T-helper 2 cell treated with Interferon-gamma antibody and Interleukin-4, amounts not matched to agents 5 μg/mL and 100 μg/mL, for 36 hours (primary cell): ENCODE measurements at places on chromosomes 1 and 21.

GRCh38 chr1:225388372-225388771 lies 39.5 kb downstream of the LBR start:
- DNase-seq, result no peak

GRCh38 chr1:71154429-71154828 lies 73.6 kb upstream of the ZRANB2 start:
- no peak for DNase-seq

- DNase-seq, result no peak
Measured at GRCh38 chr21:37770461-37770860, 145.8 kb downstream of the KCNJ6 start.

DNA sequence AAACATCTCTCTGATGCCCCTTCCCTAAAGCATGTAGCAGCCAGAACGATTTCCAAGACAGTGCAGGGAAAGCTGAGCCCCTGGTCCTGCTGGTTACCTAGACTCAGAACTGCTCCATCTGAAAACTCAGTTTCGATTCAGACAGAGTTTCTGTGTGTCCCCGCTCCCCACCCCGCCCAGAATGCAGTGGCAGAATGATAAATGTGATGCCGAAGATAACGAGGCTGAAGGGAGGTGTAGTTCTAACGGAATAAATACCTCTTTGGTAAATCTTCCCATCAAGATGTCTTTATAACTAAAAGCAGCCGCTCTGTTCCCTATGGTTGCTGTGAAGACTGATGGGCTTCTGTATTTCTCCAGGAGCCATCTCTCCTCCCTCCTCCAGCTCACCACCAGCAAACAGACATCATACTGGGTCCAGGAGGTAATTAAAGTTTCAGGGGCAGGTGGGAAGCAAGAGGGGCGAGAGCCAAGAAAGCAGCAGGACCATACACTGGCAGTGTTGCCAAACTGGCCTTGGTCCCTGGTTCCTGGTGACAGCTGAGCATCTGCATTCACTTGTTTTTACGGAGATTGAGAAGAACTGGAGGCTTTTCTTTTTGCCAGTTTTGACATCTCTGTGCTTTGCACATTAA lies 76.9 kb downstream of the DDX20 start:
- DNase-seq, result no peak

DNA sequence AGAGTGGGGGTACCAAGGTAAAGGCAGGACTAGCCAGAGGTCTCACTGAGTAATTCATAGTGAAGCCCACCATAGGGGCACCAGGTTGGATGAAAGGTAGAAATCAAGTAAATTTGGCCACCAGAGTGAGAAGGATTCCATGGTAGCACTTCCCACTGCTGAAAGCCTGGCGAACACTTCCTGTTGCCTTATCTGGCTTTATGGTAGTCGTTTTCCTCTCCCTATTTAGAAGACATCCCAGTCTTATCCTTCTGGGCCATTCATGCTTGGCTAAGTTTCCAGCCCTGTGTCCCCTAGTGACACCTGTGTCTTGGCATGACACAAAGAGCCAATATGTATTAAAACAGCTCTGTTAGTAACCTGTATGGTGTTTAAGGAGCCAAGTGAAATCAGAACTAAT lies 74.3 kb upstream of the SIPA1L2 start:
- no peak for DNase-seq

DNA sequence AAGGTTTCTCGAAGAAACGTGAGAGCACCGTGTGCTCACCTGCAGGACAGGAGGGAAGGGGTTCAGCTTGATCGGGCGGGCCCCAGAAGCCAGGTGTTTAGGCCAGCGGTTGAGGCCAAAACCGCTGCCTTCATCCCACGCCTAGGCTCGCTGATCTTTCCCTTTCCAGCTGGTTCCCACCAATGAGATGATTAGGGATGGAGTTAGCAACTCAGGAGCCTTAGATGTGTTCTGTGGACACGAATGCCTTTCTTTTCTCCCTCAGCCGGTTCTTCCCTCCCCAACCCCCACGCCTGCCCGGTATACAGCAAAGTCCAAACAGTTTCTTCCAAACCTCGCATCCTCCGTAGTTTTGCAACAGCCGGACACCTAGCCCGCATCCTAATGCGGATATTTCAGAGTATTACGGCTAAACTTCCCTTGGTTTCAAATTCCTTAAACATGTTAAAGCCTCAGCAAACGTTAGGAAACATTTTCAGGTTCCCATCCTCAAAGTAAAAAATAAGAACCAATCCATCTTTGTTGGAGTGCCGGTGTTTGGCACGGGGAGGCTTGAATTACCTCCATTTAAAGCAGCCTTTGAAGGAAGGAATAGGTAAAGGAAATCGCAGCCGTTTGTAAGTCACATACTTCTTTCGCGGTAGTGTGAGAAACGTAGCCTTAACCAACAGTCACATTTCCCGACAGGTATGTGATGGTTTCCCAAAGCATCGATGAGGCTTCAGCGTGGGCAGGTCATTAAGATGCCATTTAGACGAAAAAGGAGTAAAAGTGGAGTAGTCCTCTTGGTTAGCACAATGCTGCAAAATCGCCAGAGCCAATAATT lies 1.1 kb downstream of the LRRC8C start:
- DNase-seq, result no peak

DNA sequence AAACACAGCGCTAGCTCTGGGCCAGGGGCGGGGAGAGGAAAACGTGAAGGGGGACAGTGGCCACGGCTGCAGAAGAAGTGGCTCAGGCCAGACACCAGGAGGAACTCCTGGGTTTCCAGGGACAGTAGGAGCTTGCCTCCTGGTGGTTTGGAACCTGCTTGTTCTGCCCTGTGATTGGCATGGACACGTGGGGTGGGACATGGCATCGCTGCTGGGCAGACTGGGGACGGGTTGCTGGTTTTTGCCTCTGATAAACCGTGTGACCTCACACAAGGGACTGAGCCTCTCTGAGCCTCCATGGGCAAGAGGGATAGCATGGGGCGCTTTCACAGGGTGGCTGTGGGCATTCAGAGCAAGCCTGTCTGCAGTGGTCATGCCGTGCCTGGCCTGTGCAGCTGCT lies 7.5 kb upstream of the PLCH2 start:
- DNase-seq, result no peak

GRCh38 chr1:205504311-205505075 lies at the start of gene CDK18:
TSS of gene CDK18 (plus strand) at chr1:205504669. CDS start at chr1:205523168, 18,499 bp downstream.
- no peak for DNase-seq

DNA sequence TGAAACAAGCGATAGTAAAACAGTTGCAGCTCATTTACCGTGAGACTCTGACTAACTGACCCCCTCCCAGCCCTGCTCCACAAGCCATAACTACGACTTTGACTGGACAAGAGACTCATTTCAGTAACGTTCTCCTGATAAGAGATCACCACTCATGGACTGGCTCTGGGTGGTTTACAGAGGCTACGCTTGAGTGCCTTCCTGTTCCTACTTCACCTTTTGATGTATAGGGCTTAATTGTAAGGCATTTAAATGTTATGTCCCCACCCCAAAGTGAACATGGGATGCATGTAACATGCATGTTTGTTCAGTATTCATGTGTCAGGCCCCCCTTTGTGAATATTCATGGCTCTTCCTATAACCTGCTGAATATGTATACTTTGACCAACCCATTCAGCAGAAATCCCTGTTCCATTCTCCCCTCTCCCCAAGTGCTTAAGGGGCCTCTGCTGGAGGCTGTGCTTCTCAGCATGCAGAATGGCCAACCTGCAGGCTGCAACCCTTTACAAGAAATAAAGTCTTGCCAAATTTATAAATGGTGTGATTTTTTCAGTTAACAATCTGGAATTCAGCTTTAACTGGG lies 50.7 kb upstream of the SPOCD1 start:
- DNase-seq, result no peak

GRCh38 chr1:159071970-159072582 lies 4.5 kb downstream of the AIM2 start:
- DNase-seq, result no peak
